Right atrium auricular region (tissue), 2 donors: ENCODE measurements at places on chromosomes 4 and X.

DNA sequence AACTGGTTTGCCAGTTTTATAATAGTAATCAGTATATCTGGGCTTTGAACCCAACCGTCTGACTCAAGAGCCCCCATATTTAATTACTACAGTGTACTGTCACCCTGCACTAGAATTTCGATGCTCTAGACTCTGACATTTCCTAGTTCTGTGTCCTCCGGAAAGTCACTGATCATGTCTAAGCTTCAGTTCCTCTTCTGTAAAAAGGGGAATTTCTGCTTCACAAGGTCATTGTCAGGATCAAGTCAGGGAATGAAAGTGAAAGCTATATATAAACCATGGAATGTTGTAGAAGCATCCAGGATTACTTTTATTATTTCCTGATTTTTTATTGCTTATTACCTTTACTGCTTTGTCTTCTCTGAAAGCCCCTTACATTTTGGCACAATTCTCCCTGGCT is 4.0 kb upstream of the KCNIP4 start:
- DNase-seq = no peak

- no peak for DNase-seq
Measured at GRCh38 chr4:74449571-74450297, 4.8 kb downstream of the AREG start.

- DNase-seq = no peak
Measured at GRCh38 chrX:68428431-68428830, 4.9 kb downstream of the OPHN1 start.

DNA sequence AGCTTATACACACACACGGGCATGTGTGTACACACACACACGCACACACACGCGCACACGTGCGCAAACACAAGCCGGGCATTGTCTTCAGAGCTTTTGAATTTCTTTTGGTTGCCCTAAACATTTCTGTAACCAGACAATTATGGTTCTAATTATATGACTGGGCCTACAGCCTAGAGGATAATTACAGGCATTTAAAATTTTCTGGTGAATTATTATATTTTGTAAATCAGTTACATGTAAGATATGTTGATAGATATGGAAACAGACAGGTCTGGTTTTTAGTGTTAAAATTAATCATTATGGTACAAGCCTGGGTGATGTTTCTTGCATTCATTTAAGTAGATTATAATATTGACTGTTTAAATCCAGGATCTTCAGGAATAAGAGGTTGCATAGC is 1120.5 kb downstream of the ADGRL3 start:
- DNase-seq = no peak

DNA sequence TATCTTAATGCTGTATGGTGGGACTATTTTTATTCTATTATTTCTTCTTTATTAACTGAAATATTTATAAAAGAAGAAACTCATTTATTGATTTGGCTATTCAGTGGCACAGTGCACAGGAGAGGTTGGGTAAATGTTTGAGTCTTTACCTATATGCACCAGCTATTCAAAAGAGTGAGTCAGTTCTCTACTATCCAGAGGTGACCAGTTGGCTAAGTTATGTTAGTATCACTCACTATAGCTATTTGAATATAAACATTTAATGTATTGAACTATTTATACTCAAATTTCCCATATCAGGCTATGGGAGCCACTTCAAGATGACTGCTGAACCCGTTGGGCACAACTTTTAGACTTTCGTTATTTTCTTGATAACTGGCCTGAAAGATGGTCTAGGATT is 106.1 kb upstream of the VEGFC start:
- no peak for DNase-seq

DNA sequence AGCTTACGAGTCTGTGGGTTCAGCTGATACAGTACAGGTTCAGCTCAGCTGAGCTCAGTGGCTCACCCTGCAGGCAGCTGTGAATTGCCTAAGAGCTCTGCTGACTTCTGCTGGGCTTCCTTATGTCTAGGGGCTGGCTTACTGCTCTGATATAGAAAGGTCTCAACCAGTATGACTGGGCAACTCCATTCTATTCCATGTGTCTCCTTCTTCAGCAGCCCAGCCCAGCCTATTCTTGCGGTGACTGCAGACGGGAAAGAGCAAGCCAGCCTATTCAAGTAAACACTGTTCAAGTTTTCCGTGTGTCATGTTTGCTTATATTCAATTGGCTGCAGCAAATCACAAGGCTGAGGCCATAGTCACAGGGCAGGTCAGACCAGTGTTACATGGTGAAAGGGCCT is 615.4 kb upstream of the ZFP42 start:
- no peak for DNase-seq

GRCh38 chrX:17919896-17920446 is 58.9 kb upstream of the RAI2 start:
- no peak for DNase-seq

DNA sequence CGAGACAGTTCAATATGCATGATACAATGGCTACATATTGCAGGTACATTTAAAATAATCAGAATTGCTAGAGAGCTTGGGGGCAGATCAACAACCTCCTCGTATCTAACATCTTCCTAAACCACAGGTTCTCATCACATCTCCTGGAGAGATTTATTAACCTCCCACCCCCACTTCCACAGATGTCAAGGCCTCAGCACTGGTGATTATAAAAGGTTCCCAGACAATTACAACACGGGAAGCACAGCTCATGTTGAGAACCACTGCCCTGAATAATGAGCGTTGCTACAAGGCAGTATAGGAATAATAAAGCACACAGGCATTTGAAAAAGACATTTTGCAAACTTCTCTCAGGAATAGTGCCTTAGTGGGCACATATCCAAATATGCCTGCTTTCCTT is 42.8 kb downstream of the ELOVL6 start:
- DNase-seq = no peak

GRCh38 chr4:179662522-179662921 is 2220.3 kb upstream of the AGA start:
- no peak for DNase-seq

- DNase-seq = no peak
Measured at GRCh38 chr4:5932035-5932568, 39.2 kb upstream of the CRMP1 start.

GRCh38 chr4:169341490-169341889 is 70.7 kb upstream of the SH3RF1 start:
- DNase-seq = no peak

DNA sequence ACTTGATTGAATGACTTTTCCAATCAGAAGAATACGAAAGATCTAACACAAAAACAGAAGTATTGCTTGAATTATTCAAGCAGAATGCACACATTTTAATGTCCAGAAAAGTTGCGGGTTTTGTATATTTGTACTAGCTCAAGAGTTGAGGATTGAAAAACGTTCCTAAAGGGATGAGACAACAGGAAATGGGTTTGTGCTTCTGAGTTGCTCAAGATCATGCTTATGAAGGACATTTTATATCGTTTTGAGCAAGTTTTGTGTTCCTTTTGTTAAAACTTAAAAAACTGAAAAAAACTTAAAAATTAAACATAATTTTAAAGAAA is 353 bp upstream of the SMIM10 start:
- DNase-seq = no peak

GRCh38 chr4:159281771-159282170 is 178.9 kb downstream of the RAPGEF2 start:
- no peak for DNase-seq

DNA sequence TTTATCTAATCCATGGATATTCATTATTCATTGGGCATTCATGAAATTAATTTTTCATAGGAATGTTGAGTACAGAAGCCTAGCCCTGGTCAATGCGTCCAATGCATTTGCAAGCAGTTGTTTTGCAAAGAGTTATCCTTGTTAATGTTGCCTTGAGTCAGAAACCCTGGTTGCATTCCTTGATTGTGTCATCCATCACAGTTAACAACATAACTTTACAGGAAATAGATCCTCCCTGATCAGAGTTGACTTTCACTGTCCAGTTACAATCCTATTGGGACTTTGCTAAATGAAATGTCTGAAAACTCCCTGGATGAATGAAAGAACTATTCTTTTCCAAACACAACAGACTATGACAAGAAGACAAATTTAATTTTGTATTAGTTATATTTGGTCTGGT is 924.3 kb upstream of the SLIT2 start:
- no peak for DNase-seq

- no peak for DNase-seq
Measured at GRCh38 chr4:186298031-186298647, 32.1 kb downstream of the F11 start.

GRCh38 chrX:124406294-124407014 is 60.1 kb downstream of the SH2D1A start:
- peak; percentile 68 for DNase-seq

DNA sequence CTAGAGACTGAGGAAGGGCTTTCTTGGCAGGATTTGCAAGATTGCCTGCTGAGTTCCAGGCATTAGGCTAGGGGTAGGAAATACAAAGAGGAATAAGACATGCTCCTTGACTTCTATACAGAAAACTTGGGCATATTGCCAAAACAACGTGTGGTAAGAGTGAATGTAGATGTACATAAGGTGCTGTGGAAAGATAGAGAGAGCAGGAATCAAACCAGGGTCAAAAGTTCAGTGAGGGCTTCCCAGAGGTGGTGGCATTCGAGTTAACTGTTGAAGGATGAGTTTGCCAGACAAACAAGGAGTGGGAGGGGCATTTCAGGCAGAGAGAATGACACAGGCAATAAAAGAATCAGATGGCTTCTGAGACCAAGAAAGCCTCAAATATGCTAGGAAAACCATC is 187.9 kb downstream of the KDR start:
- DNase-seq = no peak

DNA sequence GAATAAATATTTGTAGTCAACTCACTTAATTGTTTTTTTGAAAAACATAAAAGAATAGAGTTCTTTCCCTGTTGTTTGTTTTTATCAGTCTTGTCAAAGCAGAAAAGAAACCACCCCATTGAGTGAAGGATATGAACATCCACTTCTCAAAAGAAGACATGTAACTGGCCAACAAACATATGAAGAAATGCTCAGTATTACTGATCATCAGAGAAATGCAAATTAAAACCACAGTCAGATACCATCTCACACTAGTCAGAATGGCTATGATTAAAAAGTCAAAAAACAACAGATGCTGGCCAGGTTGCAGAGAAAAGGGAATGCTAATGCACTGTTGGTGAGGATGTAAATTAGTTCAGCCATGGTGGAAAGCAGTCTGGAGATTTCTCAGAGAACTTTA is 326.1 kb upstream of the EMCN start:
- DNase-seq = no peak
